ENCODE measurements at places on chromosomes 3 and 15.

- no peak for DNase-seq
Measured at GRCh38 chr3:161915418-161915750, 418.8 kb downstream of the OTOL1 start.

- no peak for DNase-seq
Measured at GRCh38 chr3:13197795-13198194, 124.6 kb upstream of the IQSEC1 start.

GRCh38 chr15:52392008-52392687 lies 96.5 kb upstream of the MYO5C start:
- DNase-seq, result no peak

GRCh38 chr3:25029820-25030219 lies 398.2 kb upstream of the RARB start:
- no peak for DNase-seq

GRCh38 chr15:47405365-47406162 lies 311.7 kb upstream of the SEMA6D start:
- no peak for DNase-seq

DNA sequence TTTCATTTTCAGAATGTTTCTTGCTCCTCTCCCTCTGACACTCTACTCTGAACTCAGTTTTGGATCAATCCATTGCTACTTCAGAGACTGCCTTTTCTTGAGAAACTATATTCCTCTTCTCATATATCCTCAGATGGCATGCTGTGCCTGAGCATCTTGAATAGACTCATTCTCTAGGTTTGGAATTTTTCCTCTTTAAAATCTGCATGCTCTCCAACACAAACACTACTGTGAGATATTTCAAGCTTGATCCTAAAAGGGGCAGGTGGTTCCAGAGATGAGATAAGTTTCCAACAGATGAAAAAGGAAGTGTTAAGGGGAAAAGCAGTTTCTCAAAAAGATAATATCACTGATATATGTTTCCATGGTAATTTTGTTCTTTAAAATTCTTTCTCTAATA lies 742.2 kb upstream of the EPHA6 start:
- no peak for DNase-seq

DNA sequence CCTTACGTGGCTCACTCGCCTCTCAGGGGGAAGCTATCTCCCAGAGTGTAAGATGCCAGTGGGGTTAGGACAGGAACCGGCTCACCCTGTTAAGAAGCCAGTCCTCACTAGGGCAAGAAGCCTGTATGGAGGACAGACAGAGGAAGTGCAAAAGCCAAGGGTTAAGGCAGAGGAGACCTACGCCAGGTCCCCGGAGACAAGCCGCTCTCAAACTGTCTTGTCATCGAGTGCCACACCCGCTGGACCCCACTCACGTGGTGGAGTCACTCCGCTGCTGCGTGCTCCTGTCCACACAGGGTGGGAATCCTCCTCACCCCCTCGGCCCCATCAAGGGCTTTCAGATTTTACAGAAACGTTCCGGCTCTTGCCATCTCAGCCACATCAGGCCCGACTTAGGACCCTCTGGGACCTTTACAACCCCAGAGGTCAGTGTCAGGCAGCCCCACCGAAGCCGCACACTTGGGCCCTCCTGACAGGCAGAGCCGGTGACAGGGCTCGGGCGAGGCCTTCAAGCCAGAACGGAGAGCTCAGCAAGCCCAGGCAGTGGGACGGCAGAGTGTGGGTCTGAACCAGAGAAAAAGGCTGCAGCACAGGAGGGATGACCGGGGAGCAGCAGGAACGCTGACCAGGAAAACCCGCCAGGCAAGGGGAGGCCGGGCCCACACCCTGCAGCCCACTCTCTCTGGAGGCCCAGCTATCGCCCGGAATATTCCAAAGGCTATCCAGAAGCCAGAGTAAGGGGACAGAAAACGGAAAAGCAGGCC lies 61.7 kb downstream of the XXYLT1 start:
- DNase-seq, result no peak

- no peak for DNase-seq
Measured at GRCh38 chr3:71299160-71299559, 284.4 kb downstream of the FOXP1 start.
